ENCODE measurements at places on chromosomes 12 and 14. TPM values are rescaled to one million over a fixed set of nuclear protein-coding genes. Genes with fewer than 3 reads are reported as not detected.

- no peak for DNase-seq
Measured at GRCh38 chr14:39446131-39446744, 14.0 kb upstream of the FBXO33 start.

GRCh38 chr14:103296987-103297386, 37.0 kb upstream of the EIF5 start:
- no peak for DNase-seq

- DNase-seq = no peak
Measured at GRCh38 chr14:94612580-94613554, 676 bp downstream of the SERPINA3 start.

Gene C14orf132
- not detected for total RNA-seq
